Activated CD4-positive, CD25-positive, alpha-beta regulatory T cell (primary cell): ENCODE measurements at places on chromosomes 1 and 21.
A peak's percentile ranks its signal among the peaks of the same experiment; 100 is the strongest.

- DNase-seq, result no peak
Observed at GRCh38 chr1:178126261-178126660, 32.4 kb downstream of the RASAL2 start.

DNA sequence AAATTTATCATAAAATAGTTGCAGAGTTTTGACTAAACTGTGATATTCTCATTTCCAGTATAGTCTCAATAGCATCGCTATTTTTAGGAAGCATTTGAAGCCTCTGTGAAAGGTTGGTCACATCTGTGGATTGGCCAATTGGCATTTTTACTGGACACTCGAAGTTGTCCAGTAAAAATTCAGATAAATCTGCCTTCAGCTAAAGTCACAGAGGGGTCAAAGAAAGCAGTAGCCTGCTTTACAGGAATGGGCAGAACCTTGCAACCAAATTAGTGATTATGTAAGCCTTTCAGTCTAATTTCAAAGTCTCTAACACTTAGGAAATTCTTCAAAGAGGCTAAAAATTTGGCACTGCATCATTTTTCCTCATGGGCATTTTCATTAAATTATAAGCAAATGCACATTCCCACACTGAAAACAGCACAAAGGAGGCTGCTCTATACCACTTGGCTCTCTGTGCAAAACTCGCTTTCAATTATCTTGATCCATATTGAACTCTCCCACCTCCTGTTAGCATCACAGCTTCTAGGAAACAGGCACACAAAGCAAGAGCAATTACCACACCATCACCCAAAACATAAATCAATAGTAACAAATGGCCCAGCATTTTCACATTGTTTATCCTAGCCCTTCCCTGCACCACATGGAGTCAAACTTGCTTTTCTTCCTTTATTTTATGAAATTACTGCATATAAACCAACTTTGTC is 318.5 kb upstream of the DUSP10 start:
- no peak for DNase-seq

GRCh38 chr1:10607228-10607627 is 132.5 kb downstream of the PEX14 start:
- DNase-seq, result no peak

GRCh38 chr1:1092149-1092855 is 18.2 kb upstream of the RNF223 start:
- no peak for DNase-seq

GRCh38 chr1:56968878-56969495 is 3.2 kb upstream of the C8B start:
- no peak for DNase-seq

- DNase-seq, result no peak
Observed at GRCh38 chr1:208537198-208537597, 293.0 kb upstream of the PLXNA2 start.

- DNase-seq, result no peak
Observed at GRCh38 chr1:7356079-7356478, 415.0 kb upstream of the VAMP3 start.

GRCh38 chr1:21324368-21325141 is 34.3 kb upstream of the ECE1 start:
- DNase-seq, result peak; percentile 38

DNA sequence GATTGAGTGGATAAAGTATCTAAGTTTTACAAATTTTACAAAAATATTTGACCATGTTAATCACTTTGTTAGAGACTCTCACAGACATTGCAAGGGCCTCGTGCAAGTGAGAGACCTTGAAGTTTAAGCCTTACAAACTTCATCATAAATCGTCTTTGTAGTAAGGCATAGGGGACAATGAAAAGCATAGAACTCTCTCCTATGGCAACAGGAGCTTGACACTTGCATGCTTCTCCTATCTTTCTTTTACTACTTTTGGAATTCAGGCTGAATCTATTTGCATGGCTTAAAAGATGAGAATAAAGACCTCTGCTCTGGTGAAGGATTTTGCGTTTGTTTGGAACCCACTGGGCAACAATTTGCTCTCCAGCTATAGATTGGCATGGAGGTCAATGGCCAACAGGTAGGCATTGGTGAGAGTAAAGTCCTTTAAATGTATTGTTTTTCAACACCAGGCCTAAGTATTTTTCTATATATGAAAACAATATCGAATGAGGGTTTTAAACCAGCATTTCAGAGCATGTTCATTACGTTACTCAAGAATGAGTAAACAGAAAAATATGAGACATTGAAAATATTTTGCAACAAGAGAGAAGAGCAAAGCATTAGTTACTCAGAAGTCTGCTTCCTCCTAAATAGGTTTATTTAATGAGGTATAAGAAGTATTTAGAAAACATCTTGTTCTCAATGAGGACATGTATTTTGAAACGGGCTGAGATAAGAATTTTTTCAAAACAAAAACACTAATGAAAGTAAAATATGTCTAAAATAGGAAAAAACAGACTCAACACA is 192.2 kb downstream of the TGFB2 start:
- DNase-seq, result no peak

DNA sequence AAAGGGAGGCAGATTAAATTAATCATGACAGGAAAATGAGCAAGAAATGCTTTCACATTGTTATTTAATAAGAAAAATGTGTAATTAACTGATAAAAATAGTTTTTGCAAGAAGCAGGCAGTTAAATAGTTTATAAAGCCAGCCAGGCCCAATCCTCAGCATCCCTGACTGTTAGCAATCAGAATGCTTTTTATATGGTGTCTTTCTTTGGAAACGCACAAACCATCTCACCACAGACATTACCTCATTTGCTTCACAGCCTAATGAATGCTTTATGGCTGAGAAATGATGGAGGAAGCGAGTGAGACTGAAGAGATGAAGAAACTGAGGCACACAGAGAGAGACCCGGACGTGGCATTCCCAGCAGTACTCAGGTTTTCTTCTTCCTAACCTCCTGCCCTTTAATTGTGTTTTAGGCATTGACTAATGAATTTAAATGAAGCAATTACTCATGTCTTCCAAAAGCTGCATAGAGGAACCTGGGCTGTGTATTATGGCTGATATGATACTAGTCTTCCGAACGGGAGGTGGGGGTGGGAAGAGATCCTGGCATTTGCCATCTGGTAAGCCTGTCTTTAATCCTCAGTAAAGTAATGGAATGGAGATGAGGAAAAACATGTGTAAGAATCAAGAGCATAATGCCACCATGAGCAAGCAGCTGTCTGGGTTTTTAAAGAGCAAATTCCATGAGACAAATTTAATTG is 116.1 kb upstream of the LMO4 start:
- no peak for DNase-seq

DNA sequence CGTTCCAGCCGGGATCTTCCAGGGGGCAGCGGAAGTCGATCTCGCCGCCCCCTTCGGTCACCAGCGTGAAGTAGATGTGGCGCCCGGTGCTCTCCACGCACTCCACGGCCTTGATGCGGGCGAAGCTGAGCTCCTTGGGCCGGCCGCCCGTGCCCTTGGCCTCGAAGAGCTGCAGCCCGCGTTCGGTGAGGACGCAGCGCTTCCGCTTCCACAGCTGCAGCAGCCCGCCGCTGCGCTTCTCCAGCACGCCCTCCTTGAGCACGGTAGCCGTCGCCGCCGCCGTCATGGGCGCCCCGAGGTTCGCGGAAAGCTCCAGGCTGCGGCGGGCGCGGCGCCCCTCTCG is 516 bp downstream of the PHLDA3 start:
- no peak for DNase-seq

GRCh38 chr1:33784876-33785275 is 79.0 kb upstream of the HMGB4 start:
- no peak for DNase-seq

- DNase-seq, result no peak
Observed at GRCh38 chr1:47409311-47410067, 6.6 kb upstream of the FOXE3 start.

- DNase-seq, result no peak
Observed at GRCh38 chr1:5949085-5949760, 43.0 kb downstream of the NPHP4 start.

- no peak for DNase-seq
Observed at GRCh38 chr1:53688381-53689102, 50.4 kb downstream of the GLIS1 start.

- no peak for DNase-seq
Observed at GRCh38 chr1:165284454-165284853, 72.1 kb downstream of the LMX1A start.

GRCh38 chr1:230175163-230175747 is 108.2 kb downstream of the GALNT2 start:
- no peak for DNase-seq

DNA sequence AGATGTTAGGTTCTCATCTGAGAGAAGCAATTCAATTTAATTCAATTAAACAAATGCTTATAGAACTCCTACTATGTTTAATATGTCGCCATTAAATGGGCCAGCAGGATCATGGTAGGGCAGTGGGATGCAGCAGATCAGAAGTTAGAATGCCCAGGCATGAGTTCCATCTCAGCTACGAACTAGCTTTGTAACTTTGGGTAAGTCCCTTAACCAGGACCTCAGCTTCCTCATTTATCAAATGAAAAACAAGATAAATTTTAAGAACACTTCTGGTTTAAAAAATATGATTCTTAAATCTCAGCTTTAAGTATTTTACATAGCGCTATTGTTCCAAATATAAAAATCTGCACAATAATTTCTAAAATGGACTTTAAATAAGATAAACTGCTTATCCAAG is 67.5 kb upstream of the GFI1 start:
- DNase-seq, result no peak

GRCh38 chr1:19678493-19678892 is 13.8 kb downstream of the HTR6 start:
- DNase-seq, result no peak

GRCh38 chr1:75641325-75641724 is 30.4 kb upstream of the SLC44A5 start:
- no peak for DNase-seq

- DNase-seq, result no peak
Observed at GRCh38 chr1:201945157-201945556, 1.2 kb downstream of the LMOD1 start.

DNA sequence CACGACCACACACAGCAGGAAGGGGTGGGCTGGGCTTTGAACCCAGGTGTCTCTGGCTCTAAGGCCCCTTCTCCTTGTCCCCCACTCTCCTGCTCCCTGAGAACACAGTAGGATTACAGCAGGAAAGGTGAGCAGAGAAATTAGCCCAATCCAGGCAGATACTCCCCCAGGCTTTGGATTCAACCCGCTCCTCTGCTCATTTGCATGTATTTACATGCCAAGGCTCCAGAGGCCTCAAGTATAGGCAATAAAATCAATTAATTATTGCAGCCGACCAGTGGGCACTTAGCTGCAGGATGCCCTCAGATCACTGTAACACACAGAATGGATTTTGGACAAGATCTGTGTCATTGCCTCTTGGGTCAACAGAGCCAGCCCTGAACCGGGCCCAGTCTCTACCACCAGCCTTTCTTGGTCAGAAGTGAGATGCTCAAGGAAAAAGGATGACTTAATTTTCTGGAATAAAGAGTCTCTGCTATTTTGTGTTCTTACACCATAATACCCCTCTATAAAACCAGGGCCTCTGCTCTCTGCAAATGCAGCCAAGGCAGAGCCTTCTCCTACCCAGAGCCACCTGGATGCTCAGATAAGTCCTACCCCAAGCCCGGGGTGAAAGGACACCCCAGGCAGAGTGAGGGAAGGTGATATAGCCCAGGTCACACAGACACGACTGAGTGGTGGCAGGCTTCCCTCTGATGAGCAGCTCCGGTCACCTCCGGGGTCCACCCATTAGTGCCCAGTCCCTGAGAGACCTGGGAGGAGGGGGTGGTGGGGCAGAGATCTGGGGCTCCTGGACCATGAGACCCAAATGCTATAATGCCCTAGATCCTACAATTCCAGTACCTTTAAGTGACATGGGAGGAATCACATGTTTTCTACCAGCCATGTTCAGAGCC is 28.9 kb downstream of the MATN1 start:
- DNase-seq, result no peak

GRCh38 chr1:35931446-35932157 is 697 bp downstream of the AGO3 start:
- DNase-seq, result no peak

DNA sequence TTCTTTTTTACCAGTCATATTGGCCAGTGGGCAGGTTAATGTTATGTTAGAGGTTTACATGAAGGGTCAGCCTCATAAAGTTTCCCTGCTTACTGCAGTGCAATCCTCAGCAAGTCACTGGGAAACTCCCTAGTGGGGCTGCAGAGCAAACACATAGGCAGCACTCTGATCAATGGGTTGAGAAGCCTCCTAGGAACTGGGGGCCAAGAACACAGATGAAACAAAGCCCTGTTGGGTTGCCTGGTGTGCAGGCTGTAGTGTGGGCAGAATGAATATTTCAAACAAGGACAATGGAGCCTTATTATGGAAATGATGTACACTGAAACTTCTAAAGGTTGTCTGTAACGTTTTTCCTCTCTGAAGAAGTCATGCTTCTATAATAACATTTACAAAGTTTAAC is 431.6 kb upstream of the PTBP2 start:
- DNase-seq, result no peak

DNA sequence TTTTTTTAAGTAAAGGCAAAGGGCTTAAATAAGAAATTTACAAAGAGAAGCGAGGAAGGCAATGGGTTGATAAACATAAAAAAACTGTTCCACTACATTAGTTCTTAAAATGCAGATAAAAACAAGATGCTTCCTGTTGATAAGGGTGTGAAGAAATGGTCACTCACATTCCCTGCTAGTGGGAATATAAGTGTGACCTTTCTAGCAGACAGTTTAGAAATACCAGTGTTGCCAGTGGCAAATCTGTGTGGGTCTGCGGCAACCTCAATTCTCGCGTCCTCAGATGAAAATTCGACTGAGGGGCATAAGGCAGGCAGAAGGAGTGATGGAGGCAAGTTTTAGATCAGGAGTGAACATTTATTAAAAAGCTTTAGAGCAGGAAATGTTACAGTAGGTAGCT is 151.1 kb downstream of the NTNG1 start:
- no peak for DNase-seq

GRCh38 chr1:170660281-170660713 is 3.6 kb upstream of the PRRX1 start:
- no peak for DNase-seq

- no peak for DNase-seq
Observed at GRCh38 chr21:41166884-41167283, 1.1 kb upstream of the BACE2 start.

GRCh38 chr1:7389906-7390603 is 381.0 kb upstream of the VAMP3 start:
- DNase-seq, result no peak

DNA sequence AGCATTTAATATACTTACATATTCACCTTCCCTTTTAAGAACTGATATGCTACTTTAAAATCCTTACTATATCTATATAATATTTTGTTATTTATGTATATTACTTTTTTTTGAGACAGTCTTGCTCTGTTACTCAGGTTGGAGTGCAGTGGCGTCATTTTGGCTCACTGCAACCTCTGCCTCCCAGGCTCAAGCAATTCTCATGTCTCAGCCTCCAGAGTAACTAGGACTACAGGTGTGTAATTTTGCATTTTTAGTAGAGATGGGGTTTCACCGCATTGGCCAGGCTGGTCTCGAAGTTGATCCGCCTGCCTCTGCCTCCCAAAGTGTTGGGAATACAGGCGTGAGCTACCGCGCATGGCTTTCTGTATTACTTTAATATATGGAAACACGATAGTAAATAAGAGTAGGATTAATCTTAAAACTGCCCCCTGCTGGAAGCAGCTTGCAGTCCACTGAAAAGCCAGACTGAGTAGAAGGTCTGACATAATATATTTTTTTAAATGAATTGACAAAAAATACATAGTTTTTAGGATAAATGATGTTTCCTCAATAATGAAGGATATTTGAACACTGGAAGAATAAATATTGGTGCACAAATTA is 24.4 kb downstream of the RCAN3 start:
- DNase-seq, result no peak

GRCh38 chr1:84861988-84862644 is 30.9 kb downstream of the LPAR3 start:
- DNase-seq, result no peak
